ENCODE measurements at places on chromosomes 3 and 15. TPM values are rescaled to one million over a fixed set of nuclear protein-coding genes. Genes with fewer than 3 reads are reported as not detected.

Gene WDR82
- total RNA-seq = 46.0 TPM

Gene HTR3E
- total RNA-seq = not detected

Gene FBXO40
- not detected for total RNA-seq

Gene FBXL2
- 18.1 TPM for total RNA-seq

Gene CCR8
- not detected for total RNA-seq

Gene FRMD5
- 0.54 TPM for total RNA-seq

Gene CSTA
- not detected for total RNA-seq

Gene PIERCE2
- 1.5 TPM for total RNA-seq

Gene ALS2CL
- 11.2 TPM for total RNA-seq

Gene RHOV
- total RNA-seq = 0.05 TPM

Gene GLDN
- not detected for total RNA-seq

Gene DAZL
- not detected for total RNA-seq

Gene IL16
- total RNA-seq = 2.1 TPM

Gene GOLGA8R
- total RNA-seq = not detected

Data from mammary microvascular endothelial cell (primary cell).